Right ventricle myocardium superior (tissue), 1 donor: ENCODE measurements at places on chromosomes 5 and 9. TPM values are rescaled to one million over a fixed set of nuclear protein-coding genes. Genes with fewer than 3 reads are reported as not detected.
A peak's percentile ranks its signal among the peaks of the same experiment; 100 is the strongest.

- DNase-seq, result no peak
Measured at GRCh38 chr5:82952326-82952725, 124.9 kb downstream of the TMEM167A start.

DNA sequence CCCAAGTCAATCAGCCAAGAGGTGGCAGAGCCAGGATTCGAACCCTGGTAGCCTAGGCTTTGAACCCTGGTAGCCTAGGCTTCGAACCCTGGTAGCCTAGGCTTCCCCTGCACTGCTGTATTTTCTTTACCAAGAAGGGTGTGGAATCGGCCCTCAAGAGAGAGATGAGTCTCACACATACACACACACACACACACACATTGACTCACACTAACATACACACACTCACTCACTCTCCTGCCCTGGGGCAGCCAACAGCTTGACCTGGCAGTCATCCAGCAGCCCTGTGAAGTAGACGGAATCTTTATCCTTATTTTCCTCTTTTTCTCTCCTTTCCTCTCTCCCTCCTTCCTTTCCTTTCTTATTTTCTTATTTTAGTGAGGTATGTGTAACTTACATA is 55.4 kb upstream of the RPL26L1 start:
- DNase-seq, result peak; percentile 61

- DNase-seq, result no peak
Measured at GRCh38 chr9:110592044-110592830, 12.7 kb upstream of the SVEP1 start.

DNA sequence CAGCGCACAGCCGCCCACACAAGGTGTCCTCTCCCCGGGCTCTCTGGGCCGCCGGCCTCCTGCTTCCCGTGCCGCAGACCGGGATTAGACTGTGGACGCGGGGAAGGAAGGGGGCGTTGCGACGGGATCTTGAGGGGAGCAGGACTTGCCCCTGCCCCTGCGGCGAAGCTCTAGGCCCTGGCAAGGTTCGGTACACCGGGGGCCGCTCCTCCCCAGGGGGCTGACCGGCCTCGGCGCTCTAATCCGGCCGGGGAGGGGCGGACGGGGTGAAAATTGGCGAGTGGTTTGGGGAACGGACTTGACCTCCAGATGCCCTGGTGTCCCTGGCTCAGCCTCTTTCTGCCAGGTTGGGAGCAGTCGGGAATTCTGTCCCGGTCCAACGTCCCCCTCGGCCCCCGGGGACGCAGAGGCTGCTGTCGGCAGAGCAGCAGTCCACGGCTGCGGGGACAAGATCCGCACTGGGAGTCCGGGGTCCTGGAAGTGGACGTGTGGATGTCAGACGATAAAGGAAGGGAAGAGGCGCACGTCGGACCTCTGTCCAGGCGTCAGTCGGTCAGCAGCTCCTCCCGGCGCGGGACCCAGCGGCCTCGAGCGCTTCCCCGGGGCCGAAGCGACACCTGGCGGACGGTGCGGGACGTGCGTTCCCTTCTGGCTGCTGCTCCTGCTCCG is 1.9 kb upstream of the CNTFR start:
- DNase-seq, result peak; percentile 93

DNA sequence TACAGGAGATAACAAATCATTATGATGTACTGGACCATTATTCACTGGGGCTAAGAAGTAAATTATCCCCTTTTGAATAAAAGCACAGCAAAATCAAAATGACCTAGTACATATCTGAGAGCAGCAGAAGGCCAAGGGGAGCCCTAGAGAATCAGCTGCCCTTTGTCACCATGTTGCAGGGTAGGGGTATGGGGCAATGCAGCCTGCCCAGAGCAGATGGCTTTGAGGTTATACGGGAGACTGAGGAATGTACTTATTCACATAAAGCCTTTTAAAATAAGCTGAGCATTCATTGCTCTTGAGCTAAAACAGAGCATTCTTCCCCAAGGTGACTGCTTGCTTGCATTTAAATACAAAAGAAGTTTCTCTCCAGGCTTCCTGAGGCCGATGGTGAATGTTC is 2.6 kb upstream of the TNFAIP8 start:
- no peak for DNase-seq

DNA sequence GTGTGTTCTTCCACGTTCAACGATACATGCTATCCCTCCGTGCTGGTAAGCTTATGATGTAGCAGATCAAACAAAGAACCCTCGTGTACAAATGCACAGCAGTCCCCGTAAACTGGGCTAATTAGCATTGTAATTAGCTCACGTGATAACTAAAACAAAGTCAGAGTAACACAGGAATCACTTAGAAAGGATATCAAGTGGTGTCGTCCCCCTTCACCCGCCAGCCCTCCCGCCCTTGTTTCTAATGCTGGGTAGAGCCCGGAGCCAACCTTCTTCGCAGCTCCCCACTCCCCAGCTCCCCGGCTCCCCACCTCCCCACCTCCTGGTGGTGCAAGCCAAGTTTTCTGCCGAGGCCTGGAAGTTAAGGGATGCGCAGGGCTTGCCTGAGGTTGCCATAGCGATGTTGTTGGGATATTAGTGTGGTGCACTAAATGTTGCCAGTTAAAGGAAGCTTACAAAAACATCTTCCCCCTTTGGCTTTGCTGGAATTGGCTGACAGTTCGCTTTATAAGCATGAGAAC is 357.9 kb upstream of the CCNH start:
- DNase-seq, result no peak

- no peak for DNase-seq
Measured at GRCh38 chr5:168603746-168604145, 24.6 kb upstream of the PANK3 start.

DNA sequence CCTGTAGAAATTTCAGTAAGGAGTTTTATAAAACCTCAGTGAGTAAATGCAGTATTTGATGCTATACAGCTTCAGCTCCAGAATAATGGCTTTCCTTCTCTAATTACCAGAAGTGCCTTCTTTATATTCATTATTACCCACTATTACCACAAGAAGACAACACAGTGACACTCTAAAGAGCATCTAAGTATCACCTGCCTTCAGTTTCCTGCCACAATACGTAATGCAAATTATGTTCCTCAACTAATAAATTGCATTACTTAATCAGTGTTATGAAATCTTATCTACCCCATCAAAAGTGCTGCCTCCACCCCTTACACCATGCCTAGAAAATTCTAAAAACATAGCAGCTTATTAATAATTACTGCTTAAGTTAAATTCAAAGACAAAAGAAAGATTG is 91.9 kb downstream of the TRPM6 start:
- no peak for DNase-seq

GRCh38 chr9:128721487-128722010 is 2.4 kb downstream of the ZDHHC12 start:
- no peak for DNase-seq

DNA sequence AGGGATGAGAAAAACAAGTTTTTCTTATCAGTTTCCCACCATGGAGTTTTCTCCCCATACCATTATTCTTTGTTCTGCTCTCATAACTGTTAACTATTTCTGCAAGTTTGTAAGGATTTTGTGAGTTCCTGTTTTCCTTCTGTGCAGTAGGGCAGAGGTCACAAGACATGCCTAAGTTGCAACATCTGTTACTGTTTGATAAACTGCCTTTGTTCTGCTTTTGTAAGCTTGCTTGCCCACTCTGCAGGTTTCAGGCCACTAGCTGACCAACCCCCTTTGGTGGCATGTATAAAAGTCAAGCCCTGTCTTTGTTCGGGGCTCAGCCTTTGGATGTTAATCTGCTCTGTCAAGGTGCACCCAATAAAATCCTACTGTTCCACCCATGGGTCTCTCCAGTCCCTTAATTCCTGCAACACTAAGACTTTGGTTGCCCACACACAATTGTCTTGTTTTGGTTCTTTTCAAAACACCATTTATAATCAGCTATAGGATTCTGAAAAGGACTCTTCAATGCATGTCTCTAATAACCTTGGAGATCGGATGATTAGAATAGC is 545.4 kb downstream of the CDH9 start:
- DNase-seq, result no peak

- DNase-seq, result no peak
Measured at GRCh38 chr5:130000460-130000859, 96.2 kb downstream of the CHSY3 start.

- DNase-seq, result no peak
Measured at GRCh38 chr5:141437221-141437620, 6.9 kb downstream of the PCDHGA12 start.

DNA sequence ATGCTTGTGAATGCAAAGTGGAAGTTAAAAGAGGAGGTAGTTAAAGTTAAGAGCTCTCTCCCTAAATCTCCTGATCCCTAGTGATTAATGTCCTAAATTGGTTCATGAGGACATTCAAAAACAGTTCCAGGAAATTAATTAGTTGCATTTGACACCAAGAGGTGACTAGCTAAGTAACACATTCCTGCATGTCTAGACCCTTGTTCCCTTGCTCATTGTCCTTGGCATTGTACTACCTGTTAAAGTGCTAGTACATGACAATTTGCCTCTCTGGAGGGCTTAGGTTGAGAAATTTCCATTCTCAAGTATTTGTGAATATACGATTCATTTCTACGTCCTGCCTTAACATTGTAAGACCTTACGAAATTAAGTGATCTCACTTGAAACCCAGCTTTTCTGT is 278.6 kb upstream of the CDH10 start:
- DNase-seq, result no peak

GRCh38 chr5:95781101-95781583 is 41.4 kb downstream of the GLRX start:
- DNase-seq, result peak; percentile 85

GRCh38 chr5:85148701-85149100 is 764.0 kb upstream of the EDIL3 start:
- DNase-seq, result no peak

DNA sequence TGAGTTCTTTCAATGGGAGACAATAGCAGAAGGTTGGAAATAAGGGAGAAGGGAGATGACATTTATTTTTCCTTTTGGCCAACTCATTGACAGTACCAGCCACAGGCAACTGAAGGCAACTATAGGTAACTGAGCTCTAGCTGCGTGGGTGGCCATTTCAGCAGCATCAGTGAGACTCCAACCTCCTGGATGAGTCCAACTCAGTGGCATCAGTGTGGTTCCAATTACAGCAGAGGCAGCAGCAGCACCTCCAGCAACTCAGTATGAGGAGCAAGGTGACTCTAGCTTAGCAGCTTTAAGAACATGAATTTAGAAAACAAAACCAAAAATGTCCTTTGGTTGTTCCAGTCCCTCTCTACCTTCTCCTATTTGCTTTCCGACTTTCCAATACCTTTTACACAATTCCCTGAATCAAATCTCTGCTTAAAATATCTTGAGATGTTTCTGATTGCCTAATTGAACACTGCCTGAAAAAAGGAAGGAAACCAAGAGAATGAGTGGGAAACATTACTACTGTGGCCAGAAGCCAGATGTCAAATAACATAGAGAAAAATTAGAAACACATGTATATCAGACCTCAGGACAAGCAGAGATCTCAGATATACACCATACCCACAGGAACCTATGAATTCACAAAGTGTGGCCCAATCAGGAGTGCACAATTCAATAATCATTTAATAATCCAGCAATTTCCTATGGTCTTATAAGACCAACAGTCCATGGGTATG is 166.5 kb upstream of the RORB start:
- no peak for DNase-seq

DNA sequence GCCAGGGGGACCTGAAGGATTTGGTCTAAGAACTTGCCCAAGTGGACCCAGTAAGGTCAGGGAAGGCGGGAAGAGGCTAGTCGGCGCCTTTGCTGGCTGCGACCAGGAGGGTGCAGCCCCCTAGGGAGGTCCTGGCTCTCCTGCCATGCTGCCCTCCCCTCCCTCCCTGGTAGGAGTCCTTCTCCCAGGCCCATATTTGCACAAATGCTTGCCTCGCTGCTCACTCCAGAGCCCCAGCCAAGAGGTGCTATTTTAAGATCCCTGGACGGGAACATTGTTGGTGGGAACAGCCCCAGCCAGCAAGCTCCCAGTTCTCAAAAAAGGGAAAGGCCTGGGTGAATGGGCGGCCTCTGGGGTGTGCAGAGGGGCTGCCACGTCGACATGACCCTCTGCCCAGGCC is 4.3 kb upstream of the IL17B start:
- DNase-seq, result peak; percentile 58

GRCh38 chr9:115391168-115391825 is 273.3 kb upstream of the TNC start:
- no peak for DNase-seq

DNA sequence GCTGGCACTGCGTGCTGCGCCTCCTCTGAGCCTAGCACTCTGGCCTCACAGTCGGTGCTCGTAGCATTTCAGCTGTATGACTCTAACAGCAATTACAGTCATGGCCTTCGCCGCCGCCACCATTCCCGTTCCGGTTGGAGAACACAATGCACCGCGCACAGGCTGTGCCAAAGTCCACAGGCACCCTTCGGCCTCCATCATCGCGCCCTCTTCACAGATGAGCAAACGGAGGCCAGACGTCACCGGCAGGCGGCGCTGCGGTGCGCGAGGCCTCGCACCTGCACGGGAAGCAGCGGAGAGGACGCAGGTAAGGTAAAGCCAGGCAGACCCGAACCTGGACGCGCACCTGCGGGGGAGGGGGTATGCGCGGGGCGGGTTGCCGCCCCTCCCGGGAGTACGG is 128.9 kb downstream of the BARX1 start:
- DNase-seq, result no peak

DNA sequence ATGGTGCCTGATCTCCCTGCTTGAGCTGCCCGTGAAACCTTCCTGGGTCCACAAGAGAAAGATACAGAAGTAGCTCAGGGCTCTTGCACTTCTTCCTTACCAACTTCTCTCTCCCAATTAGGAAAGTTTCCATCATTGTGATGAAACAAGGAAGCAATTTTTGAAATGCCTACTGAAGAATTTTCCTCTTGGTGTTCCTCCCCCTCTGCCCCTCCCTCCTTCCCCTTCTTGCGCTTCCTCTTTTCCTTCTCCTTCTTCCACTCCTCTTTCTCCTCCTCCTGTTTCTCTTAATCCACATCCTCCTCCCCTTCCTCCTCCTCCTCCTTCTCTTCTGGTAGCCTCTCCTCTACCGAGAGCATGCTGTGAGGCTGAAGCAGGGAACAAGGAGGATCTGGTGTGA is 36.3 kb upstream of the OTULINL start:
- no peak for DNase-seq

DNA sequence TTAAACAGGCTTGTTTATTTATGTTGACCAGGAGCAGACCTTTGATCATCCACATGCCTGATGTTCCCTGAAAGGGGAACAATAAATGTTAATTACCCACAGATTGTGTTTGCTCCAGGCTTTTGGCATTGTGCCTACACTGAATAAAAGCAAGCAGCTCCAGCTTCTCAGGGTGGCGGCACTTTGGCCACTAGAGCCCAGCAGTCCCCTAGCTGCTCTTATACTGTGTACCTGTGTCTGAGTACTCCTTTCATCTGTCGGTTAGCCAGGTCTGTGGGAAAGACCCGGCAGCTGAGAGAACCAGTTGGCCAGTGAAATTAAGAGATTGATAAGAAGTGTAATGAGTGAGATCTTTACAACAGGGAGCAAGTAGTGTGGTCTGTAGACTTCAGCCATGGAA is 254.8 kb upstream of the FTMT start:
- DNase-seq, result no peak

The LURAP1L gene
- 2.2 TPM for total RNA-seq

The GPR150 gene
- not detected for total RNA-seq

The STK32A gene
- 1.1 TPM for total RNA-seq

The SET gene
- 167 TPM for total RNA-seq

The TMEM215 gene
- total RNA-seq, result not detected

The CDKN2B gene
- total RNA-seq, result 2.3 TPM

The ANKRD33B gene
- total RNA-seq, result 2.9 TPM
